Activated CD8-positive, alpha-beta memory T cell treated with anti-CD3 and anti-CD28 coated beads for 1 hour (primary cell): ENCODE measurements at places on chromosomes 12 and 14.

GRCh38 chr14:34742270-34743115 is 28.1 kb upstream of the CFL2 start:
- DNase-seq = no peak

DNA sequence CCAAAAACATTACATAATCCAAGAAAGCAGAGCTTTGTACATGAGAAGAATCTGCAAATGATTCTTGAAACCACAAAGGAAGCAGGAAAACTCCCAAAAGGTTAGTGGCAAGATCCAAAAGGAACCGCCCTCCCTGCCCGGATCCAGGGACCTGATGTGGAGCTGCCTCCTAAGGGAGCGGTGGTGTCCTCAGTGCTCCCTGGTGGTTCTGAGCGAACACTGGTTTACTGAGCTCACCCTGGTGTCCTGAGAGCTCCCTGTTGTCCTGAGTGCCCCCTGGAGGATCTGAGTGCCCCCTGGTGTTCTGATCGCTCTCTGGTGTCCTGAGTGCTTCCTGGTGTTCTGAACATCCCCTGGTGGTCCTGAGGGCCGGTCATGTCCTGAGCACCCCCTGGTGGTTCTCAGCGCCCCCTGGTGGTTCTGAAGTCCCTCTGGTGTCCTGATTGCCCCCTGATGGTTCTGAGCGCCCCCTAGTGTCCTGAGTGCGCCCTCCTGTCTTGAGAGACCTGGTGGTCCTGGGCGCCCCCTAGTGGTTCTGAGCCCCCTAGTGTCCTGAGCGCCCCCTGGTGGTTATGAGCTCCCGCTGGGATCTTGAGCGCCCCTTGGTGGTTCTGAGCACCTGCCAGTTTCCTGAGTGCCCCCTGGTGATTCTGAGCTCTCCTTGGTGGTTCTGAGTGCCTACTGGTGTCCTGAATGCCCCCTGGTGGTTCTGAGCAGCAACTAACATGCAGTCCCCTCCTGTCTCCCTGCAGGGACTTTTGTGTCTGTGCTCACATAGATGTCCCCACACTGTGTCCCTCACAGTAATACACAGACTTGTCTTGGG is 891.1 kb downstream of the TMEM121 start:
- peak; percentile 68 for DNase-seq

- DNase-seq = no peak
Measured at GRCh38 chr12:125070112-125070511, 4.9 kb downstream of the AACS start.

GRCh38 chr14:86087377-86087776 is 557.4 kb downstream of the FLRT2 start:
- no peak for DNase-seq

GRCh38 chr12:52686756-52687487 is 6.7 kb upstream of the KRT1 start:
- DNase-seq = no peak

DNA sequence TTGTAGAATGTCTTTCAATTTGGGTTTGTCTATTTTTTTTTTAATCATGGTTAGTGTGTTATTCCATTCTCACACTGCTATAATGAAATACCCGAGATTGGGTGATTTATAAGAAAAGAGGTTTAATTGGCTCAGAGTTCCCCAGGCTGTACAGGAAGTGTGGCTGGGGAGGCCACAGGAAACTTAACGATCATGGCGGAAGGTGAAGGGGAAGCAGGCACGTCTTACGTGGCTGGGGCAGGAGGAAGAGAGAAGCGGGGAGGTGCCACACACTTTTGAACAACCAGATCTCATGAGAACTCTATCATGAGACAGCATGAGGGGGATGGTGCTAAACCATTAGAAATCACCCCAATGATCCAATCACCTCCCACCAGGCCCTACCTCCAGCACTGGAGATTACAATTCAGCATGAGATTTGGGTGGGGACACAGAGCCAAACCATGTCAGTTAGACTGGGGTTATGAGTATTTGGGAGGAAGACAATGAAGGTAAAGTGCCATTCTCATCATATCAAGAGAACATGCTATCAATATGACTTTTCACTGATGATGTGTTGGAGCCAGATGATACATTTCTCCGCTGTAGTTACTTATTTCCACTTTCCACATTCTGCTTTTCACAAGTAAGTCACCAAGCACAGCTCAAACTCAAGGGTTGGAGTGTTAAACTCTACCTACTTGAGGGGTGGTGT is 45.8 kb downstream of the AP5M1 start:
- no peak for DNase-seq

DNA sequence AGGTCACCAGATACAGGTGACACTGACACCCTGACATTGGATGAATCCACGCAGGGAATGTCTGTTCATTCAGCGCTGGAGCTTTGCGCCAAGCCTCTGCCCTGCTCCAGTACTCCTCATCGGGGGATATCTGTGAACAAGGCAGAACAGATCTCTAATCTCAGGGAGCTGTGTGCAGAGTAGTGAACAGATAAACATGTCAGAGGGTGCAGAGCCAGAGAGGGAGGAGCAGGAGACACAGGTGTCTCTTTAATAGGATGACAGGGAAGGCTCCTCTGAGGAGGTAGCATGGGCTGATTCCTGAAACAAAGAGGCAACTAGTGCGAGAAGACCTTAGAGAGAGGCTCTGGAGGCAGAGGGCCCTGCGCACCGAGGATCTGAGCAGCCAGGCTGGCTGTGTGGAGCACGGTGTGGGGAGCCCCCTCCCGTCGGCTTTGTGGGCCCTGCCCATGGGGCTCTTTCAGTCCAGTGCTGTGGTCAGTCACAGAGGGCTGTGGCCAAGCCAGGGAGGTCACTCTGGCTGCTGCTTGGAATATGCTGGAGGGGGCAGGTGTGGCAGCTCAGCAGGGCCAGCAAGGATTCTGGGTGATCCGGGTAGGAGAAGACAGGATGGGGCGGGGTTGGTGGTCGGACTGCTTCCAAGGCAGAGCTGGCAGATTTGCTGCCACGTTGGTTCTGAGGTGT is 55.6 kb downstream of the TECPR2 start:
- DNase-seq = no peak

DNA sequence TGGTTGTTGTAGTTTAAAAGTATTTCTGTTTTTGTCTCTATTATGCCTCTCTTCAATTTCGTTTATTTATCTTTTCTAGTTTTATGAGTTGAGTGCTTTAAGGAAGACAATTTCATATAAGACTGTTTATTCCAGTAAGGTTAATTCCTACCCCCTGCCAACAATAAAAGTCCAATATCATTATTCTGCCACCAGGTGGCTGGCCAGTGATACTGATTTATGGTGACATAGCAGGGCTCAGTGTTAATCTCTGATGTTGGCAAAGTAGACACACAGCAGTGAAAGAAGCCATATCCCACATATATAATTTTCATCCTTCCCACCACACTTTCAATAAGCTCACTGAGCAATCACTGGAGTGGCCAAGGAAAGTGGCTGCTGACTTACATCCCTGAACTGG is 69.0 kb upstream of the BMP4 start:
- no peak for DNase-seq

- no peak for DNase-seq
Measured at GRCh38 chr12:111443086-111443485, 37.4 kb downstream of the SH2B3 start.

- DNase-seq = no peak
Measured at GRCh38 chr14:39365354-39365753, 66.9 kb downstream of the FBXO33 start.

DNA sequence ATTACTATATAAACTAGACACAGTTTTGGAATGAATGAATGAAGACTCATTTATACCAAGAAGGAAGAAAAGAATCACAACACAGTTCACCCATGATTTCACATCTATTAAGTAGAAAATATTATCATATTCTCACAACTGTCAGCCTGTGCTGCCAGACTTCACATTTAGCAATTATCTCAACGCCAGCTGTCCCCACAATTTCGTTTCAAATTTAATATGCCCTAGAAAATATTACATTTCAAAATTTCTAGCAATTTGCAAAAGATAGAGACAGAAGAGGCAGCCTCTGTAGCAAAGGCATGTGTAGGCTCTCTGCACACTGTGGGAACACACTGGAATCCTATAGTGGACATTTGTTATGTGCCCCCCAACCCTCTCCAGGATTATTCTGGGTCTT is 83.6 kb downstream of the ANKS1B start:
- no peak for DNase-seq

GRCh38 chr14:102362084-102362483 is 606 bp downstream of the CINP start:
- no peak for DNase-seq

DNA sequence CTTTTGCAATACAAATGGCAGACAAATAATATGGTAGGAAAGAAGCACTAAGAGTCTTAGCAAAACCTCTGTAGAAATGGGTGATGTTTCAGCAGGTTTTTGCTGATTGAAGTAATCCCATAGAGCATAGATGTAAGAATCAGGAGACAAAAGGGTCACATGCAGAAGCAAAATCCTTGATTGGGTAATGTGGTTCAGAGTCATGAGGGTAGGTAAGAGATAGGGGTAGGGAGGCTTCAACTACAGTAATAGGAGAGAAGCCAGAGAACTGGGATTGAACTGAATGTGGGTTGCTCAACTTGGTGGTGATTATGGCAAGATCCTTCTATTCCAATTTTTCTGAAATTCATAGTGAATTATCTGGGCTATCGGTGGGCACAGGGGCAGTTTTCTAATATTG is 5.0 kb downstream of the PRB3 start:
- DNase-seq = no peak

DNA sequence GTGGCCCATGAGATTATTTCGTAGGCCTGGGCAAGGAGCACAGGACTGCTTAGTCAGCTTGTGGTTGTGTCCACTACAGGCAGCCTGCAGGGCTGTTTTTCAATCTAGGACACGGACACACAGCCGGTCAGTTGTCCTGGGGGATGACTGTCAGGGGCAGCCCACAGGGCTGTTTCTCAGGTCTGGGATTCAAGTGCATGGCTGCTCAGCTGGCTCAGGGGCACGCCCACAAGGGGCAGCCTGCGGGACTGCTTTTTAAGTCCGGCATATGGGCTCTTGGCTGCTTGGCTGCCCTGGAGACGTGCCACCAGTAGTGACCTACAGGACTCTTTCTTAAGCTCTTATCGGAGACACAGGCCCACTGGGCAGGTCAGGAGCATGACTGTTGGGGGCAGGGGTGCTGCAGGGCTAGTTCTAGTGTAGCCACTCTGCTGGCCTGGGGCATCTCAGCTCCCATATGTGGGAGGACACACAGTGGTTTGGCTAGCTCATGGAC is 26.6 kb upstream of the GTF2A1 start:
- DNase-seq = no peak

DNA sequence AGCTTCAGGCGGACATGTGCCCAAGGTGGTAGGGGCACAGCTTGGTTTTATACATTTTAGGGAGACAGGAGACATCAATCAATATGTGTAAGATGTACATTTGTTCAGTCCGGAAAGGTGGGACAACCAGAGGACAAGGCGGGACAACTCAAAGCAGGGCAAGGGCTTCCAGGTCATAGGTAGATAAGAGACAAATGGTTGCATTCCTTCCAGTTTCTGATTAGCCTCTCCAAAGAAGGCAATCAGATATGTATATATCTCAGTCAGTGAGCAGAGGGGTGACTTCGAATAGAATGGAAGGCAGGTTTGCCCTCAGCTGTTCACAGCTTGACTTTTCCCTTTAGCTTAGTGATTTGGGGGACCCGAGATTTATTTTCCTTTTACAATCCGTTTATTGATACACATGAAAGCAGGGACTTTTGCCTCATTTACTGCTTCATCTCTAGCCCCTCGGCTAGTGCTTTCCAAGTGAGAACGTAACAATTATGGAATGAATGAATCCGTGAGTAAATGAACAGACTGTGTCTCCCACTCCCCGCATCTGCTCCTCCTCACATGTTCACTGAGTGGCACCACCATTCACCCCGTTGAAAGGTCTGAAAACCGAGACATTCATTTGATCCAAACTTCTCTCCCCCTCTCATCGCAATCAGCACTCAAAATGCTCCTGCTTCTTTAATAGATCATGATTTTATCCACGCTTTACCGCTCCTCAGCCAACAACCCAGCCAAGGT is 6.9 kb upstream of the HSPB8 start:
- DNase-seq = no peak

GRCh38 chr14:79510659-79511058 is 700.6 kb downstream of the DIO2 start:
- DNase-seq = no peak

DNA sequence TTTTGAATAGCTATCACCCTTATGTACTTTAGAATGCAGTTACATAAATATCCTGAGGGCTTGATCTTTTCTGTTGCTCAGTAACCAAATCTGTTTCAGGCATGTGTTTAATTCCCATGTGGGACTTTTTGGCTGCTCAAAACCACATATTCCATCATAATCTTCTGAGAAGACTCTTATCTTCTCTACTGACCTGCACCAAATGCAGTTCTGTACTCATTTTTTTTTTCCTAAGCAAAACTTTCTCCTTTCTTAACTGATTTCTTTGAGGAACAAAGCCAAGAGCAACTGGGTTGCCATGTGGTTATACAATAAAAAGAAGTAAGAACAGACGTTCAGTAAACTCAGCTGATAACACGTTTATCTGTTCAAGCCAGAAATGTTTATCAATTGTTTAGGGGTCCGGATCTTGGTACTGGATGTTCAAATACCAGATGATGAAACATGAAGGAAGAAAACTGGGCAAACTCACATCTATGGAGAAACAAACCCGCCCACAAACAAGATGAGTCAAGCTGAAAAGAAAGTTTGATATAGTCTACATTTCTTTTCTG is 50.1 kb downstream of the TMEM132C start:
- DNase-seq = no peak

DNA sequence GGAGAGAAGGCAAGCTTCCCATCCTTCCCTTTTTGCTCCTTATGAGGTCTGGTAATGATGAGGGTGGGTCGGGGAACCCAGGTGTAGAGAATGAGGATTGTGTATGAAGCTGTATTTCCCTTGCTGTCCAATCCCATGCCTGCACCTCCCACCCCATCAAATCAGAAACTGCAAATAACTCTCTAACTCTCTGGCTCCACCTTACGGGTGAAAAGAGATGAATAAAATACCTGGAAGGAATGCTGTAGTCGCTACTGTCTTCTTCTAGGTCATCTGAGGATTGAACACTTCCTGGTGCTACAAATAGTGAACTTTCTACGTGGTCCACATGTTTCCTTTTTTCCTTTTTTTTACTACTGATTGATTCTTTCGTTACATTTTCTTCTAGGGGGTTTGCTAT is 38.9 kb upstream of the DICER1 start:
- no peak for DNase-seq

DNA sequence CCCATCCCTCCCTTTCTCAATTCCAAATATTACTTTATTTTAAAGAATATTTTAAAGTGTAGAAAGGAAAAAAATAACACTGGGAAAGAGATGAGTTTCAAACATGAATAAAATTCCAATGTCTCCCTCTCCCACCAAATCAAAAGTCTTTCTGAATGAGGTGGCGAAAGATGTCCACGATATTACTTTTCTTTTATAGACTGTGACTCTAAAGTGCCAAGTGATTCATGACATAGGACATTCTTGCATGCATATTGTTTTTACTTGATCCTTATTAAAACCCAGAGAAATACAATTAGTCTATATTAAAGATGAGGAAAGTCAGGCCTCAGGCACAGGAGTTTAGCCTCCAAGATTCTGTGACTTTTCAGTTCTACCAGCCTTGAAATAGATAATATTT is 16.0 kb upstream of the LUM start:
- no peak for DNase-seq

DNA sequence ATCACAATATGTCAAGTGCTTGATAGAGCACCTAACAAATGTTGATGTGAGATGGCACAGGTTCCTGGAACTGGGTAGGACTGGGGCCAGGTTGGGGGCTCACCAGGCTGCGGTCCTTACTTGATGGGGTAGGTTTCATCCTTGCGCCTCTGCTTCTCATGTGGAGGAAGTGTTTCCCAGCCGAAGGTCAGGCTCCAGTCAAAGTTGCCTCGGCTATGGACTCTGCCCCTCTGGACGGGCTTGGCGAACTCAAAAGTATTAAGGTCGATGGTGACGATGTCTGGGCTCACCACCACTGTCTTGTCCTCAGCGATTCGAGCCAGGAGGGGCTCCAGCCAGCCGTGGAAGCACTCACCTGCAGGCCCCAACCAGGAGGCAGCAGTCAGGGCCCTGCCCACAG is 17.5 kb upstream of the CELA1 start:
- no peak for DNase-seq
